ENCODE measurements at places on chromosomes 6 and 20.

- DNase-seq: no peak
Measured at GRCh38 chr6:119256978-119257462, 92.5 kb downstream of the MAN1A1 start.

GRCh38 chr20:24589815-24590177, 120.4 kb downstream of the SYNDIG1 start:
- no peak for DNase-seq

- DNase-seq: no peak
Measured at GRCh38 chr6:144341831-144342527, 56.8 kb downstream of the UTRN start.

DNA sequence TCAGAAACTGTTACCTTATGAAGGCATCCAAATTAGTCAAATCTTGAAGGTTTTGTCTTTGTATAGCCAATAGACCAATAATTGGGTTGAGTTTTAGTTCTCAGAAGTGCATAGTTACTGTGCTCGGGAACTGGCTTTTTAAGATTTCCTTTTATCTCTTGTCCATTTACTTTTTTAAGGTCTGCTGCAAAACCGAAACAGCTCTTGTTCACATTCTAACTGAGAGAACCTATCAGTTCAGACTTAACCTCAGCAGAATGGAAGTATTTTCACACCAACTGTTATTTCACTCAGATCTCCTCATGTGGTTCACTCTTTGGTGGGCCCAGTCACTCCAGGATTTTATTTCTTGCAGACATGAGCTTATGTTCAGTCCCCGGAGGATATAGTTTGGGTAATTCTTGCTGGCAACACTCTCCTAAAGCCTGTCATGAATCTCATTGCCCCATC, 55.5 kb downstream of the TPBG start:
- DNase-seq: no peak

DNA sequence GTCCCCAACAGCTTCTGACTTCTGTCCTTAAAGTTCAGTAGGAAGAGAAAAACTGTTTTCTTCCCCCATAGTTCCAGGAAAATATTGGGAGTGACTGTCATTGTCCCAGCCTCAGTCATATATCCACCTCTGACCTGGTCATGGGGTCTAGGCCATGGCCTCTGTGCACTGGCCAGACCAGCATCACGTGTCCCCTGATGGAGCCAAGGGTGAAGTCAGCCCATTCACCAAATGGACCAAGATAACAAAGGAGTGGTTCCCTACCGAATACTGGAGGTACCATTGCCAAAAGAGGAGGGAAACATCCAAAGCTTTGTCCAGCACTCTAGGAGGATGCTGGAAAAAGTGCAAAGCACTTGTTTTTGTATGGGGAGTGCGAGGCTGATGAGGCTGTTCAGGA, 395.4 kb downstream of the TAF4 start:
- DNase-seq: no peak

DNA sequence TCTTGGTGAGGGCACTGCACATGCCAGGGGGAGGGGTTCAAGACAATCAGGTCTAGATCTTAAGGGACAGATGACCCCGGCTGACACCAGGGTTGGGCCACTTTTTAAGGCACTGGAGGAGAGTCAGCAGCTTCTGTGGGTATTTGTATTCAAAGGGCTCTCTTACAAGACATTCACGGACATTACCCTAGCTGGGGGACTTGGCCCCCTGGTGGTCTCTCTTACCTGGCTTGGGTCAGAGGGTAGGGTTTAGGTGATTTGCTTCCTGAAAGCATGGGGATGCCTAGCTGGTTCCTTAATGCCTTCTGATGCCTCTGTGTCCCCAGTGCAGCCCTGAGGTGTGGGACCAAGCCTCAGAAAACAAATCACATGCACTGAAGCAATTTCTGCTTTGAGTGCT, 354.7 kb downstream of the CDC5L start:
- DNase-seq: no peak

DNA sequence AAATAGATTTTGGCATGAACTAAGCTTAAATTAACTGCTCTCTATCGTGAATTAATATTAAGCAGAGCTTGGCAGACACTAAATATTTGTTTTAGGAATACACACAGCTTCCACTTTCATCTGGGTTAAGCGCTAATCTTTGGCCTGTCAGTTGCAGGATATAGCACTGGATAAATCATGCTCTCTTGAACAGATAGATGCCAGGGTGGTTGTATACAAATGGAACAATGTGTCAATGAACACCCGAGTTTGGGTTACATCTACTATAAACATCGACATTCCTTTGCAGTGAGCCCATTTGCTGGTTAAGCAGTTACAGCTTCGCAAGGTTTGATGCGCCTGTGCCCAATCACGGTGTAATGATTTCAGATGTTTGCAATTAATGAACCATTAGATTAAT, 338.2 kb upstream of the ZFP64 start:
- no peak for DNase-seq

DNA sequence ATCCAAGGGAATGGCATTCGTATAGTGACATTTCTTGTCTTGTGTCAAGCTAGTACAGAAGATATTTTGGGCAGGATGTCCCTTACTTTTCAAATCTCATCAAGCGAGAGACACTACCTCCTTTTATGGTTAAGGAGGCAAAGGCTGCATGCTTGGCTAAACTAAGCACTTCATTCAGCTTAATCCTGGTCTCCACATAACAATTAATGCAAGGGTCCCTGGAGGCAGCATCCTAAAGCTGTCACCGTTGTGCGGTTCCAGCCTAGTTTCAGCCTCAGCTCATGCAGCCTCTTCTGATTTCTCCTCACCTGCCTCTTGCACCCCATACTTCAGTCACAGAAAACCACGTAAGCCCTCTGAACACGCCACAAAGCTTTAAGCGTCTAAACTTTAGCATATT, 67.1 kb upstream of the SLC22A23 start:
- DNase-seq: no peak

GRCh38 chr6:122143813-122144601, 255.4 kb upstream of the HSF2 start:
- DNase-seq: no peak

- DNase-seq: no peak
Measured at GRCh38 chr6:125759184-125759902, 9.9 kb downstream of the HEY2 start.

DNA sequence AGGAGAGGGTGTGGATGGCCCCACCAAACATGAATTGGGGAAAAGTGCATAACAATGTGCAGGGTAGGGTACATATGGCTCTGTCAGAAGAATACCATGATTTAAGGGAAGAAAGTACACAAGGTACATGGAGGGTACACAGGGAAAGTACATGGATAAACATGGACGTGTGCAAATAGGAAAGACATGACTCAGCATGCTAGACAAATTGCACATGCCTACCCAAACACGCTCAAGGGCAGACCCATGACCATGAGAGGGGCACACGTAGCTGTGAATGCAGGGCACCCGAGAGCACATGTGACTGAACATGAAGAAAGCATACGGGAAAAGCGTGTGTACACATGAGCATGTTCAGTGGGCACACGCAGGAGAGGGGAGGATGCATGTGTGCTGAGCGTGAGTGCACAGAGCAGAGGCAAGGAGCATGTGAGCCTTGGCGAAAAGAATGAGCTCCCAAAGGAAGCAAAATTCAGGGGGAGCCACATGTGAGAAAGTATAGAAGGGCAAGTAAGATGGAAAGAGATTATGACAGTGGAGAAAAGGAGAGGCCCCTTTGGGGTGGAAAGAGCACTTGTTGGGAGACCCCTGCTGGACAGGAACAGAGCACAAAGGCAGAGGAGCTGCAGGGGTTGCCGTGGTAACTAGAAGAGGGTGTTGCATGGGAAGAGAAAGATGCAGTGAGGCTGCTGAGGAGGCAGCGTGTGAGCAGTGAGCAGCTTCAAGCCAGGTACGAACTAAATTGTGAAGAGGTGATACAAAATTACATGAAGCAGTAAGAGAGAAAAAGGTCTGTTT, 17.8 kb downstream of the OR2H2 start:
- DNase-seq: no peak

- no peak for DNase-seq
Measured at GRCh38 chr20:61052776-61053442, 199.2 kb upstream of the CDH4 start.

DNA sequence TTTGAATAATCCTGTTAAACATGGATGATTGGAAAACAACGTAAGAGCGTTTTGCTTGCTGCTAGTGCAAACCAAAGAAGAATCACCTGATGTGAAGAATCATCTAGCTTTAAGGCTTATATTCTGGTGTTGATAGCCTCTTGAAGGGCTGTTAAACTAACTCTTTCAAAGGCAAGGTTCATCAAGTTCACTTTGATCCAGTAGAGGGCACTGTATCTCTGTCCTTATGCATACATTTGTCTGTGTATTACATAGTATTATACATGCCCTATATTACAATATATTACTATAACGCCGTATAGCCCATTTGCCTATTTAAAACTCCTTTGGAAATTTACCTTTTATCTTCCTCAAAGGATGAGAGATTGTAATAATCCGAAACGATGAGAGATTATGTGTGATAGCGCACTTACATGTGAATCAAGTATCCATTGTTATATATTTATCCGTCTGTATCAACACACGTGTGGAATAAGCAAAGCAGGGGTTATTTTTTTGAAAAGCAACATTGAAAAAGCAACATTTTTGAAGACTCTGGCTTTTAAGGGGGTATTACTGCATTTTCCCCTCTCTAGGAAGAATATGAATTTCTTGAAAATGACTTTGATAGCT, 50.8 kb upstream of the NRN1 start:
- DNase-seq: no peak

- DNase-seq: no peak
Measured at GRCh38 chr20:44390280-44390679, 34.8 kb downstream of the HNF4A start.

GRCh38 chr20:57445298-57445697, 54.1 kb downstream of the RBM38 start:
- no peak for DNase-seq

DNA sequence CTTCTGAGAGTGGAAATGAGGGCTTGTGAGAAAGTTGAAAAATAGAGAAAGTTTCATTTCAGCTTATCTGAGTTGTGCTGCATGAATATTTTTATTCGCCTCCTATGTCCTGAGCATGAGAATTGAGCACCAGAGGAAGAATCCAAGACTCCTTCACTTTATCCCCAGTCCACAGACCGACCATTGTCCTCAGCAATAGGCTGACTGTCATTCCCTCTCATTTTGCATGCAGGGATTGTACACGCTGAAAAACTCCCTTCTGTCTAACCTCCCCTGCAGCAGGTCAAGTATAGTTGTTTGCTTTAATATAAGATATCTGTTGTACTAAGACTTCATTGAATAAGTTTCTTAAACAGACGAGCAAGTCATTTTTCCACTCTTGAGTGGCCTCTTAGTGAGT, 437.6 kb downstream of the PRKN start:
- no peak for DNase-seq

- no peak for DNase-seq
Measured at GRCh38 chr20:32792731-32793458, 26.9 kb upstream of the MAPRE1 start.

GRCh38 chr6:22333802-22334201, 37.0 kb upstream of the PRL start:
- DNase-seq: no peak

DNA sequence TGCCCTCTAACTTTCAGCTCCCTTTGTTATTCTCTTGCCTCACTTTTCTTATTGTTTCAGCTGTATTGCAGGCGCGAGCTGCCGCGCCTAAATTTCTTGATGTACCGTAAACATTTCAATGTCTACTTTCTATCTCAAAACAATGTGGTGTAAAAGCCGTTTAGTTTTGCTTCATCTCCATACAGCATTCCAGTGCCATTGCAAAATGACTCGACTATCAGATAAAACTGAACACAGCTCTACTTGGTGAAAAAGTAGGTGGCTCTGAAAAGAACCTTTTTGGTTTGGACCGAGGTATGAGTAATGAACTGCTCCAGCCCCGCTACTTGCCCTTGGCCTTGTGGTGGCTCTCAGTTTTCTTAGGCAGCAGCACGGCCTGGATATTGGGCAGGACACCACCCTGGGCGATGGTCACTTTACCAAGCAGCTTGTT, 74.6 kb downstream of the OR2B2 start:
- no peak for DNase-seq

DNA sequence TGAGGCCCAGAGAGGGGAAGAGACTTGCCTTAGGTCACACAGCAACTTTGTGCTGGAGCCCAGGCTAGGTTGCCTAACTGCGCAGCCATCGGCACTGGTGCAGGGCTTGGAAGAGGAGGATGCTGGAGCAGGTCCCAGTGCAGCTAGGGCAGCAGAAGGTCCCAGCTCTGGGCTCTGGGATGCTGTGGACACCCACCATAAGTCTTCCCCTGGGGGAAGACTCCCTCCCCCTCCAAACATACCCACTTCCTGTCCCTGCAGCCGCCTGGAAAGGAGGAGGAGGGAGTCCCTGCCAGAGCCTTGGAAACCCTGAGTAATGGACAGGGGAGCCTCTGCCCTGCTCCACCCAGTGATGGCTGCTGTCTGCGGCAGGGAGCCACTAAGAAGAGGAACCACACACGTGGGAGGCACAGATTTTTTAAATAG, 93.6 kb downstream of the NCR2 start:
- no peak for DNase-seq

DNA sequence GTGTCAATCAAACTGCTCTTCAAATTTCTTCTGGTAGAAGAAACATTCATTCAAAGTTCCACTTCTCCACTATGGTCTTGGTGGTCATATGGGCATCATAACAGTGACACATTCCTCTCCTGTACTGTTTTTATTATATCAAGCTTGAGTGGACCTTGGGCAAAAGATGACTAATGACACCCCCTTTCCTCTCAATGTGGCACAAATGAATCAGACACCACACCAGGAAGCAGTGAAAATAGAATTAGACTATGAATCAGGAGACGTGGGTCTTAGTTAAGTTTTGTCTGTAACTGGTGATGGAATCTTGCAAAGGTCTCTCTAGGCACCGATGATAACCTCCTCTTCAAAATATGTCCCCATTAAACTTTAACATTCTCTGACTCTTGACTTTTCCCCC, 9.0 kb upstream of the NRSN1 start:
- DNase-seq: no peak

DNA sequence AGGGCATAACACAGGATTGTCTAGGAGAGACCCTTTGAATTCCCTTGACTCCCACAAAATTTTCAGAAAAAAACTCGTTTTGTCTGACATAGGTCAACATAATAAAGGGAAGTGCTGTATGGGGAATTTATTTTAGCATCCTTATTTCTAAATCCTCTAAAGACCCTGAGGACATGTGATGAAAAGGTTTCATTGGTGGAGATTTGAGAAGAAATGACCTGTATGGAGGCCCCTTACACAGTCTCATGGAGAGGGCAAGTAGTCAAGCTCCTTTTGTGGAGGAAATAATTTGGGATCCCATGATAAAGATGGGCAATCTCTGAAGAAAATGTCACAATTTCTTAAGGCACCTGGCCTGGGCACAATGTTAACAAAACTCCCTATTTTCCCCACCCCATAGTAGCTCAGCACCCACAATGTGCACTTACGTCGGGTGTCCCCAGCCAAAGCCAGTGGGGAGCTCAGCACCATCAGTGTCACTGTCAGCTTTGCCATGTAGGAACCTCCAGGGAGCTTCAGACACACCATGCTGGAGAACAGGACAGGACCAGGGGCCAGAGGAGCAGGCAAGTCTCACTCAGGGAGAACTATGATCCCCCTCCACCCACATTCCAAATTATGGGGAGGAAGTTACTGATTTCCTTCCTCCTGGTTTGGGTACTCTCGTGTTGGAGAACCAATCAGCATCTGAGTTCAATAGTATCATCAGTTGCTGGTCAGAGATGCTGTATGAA, at the start of gene HLA-DRB5:
HLA-DRB5 (minus strand) TSS at position 591 of the 734 bp plus-strand sequence; CDS start at position 528, 63 bp downstream.
- DNase-seq: no peak

- DNase-seq: no peak
Measured at GRCh38 chr20:56322681-56323080, 36.1 kb upstream of the FAM210B start.

GRCh38 chr6:139758209-139758611, 383.8 kb upstream of the CITED2 start:
- no peak for DNase-seq

- DNase-seq: no peak
Measured at GRCh38 chr6:8066108-8066507, 1.9 kb upstream of the BLOC1S5 start.
